Activated CD4-positive, alpha-beta T cell treated with anti-CD3 and anti-CD28 coated beads, Interleukin-2, amount 10 ng/mL, durations not matched to agents 7 days and 5 days (primary cell): ENCODE measurements at places on chromosomes 1 and 21.
A peak's percentile ranks its signal among the peaks of the same experiment; 100 is the strongest.

DNA sequence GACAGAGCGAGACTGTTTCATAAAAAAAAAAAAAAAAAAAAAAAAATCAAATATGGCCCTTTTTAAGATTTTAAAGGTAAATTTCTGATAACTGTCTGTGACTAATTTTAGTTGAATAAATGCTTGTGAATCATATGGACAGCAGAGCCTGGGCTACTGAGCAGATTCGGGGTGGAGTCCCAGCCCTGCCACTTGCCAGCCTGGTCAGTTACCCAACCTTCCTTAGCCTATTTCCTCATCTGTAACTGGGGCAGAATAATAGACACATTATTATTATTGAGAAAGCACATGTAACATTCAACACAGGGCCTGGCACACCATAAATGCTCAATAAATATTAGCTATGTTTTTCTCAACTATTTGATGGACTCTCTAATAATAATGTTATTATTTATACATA is 11.2 kb upstream of the H3-3A start:
- DNase-seq = no peak
- H3K27me3 ChIP-seq = peaks cover 5% of the 10 kb centered on the region
- no peak overlapping the region for H3K4me3 ChIP-seq
- H3K4me1 ChIP-seq = peaks cover 2% of the 10 kb centered on the region

DNA sequence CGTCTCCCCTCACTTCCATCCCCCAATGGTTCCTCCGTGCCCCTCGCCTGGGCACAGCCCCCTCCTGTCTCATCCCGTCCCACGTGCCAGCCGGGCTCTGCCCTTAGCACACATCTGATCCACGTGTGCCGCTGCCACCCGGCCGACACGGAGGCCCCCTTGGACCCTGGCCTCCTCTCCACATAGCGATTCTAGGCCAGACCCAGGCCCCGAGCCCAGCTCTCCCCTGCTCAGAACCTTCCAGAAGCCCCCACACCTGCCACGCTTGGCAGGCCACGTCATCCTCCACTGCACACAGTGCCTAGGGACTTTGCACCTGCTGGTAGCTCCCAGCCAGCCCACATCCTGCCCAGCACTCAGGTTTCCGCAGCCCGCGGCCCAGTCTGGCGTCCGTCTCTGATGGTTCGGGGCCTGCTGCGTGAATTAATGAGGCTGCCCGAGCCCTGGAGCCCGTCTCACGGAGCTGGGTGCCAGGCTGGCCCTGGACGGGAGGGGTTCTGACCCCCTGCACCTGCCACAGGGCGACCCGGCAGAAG is 20.1 kb downstream of the PLCH2 start:
- DNase-seq = peak; percentile 27
- H3K27ac ChIP-seq = peak overlapping the region; percentile 64
- H3K27me3 ChIP-seq = no peaks in the 10 kb centered on the region

DNA sequence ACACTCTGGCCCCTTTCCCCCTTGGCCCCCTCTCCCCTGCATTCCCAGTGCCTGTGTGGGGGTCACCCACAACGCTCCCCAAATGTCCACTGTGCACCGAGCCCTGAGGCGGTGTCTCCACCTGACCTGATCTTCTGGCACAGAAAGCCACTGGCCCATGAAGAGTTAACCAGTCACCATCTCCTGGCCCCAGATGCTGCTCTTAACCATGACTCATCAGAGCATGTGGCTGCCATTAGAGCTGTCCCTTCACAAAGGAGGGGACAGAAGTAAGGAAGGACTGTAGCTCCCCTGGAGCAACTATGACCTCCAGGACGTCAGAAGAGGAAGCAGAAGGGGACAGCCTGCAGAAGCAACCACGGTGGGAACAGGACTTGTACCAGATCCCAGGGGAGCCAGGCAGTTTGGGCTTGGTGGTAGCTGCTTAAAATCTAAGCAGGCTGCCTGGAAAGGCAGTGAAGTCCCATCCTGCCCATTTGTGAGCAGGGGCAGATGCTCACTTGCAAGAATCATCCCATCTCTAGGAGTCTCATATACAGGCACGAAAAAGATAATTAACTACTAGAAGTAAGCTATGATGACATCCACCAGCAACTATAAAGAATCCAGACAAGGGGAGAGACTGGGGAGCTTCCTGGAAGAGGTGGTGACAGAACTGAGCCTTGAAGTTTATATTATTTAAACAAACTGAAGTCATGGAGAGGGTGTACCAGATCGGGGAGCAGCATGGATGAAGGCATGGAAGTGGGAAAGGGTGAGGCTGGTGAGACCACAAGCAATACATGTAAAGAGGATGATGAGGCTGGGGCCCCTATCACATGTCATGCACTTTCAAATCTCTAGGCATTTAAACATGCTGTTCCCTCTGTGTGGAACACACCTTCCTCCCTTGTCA is 1.1 kb upstream of the TTC39A start:
- H3K36me3 ChIP-seq = no peaks in the 10 kb centered on the region
- H3K27me3 ChIP-seq = peaks cover 34% of the 10 kb centered on the region
- H3K4me1 ChIP-seq = peaks cover 6% of the 10 kb centered on the region
- peak overlapping the region; percentile 46 for H3K4me3 ChIP-seq
- H3K27ac ChIP-seq = no peak overlapping the region
- no peak for DNase-seq

- H3K4me3 ChIP-seq = no peak overlapping the region
- no peak overlapping the region for H3K27ac ChIP-seq
- peaks cover 19% of the 10 kb centered on the region for H3K27me3 ChIP-seq
- no peak for DNase-seq
- no peaks in the 10 kb centered on the region for H3K36me3 ChIP-seq
Observed at GRCh38 chr1:18676332-18676781, 45.7 kb downstream of the PAX7 start.

- no peak overlapping the region for H3K4me3 ChIP-seq
- H3K27ac ChIP-seq = no peak overlapping the region
- no peak for DNase-seq
- peaks cover 43% of the 10 kb centered on the region for H3K4me1 ChIP-seq
- H3K36me3 ChIP-seq = peaks cover 2% of the 10 kb centered on the region
- no peaks in the 10 kb centered on the region for H3K27me3 ChIP-seq
Observed at GRCh38 chr1:19313961-19314882, 2.1 kb downstream of the SLC66A1 start.

DNA sequence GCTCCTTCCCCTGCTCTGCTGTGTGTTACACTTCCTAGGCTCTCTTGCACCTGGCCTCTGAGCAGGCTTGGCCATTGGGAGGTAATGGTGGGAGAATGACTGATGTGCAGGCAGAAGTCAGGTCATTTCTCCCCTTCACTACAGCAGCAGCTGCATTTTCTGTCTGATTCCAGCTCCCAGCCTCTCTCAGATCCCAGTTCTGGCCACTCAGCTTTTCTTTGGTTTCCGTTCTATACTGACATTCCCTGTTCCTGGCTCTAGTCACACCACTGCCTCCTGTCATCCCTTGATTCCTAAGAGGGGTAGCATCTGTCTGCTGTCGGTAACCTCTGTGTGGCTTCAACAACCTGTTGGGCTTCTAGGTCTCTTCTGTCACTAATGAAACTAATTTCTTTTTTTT is 127.7 kb upstream of the HOOK1 start:
- H3K27me3 ChIP-seq = no peaks in the 10 kb centered on the region
- no peaks in the 10 kb centered on the region for H3K4me1 ChIP-seq
- H3K36me3 ChIP-seq = no peaks in the 10 kb centered on the region
- no peak overlapping the region for H3K27ac ChIP-seq
- H3K4me3 ChIP-seq = no peak overlapping the region
- no peak for DNase-seq

DNA sequence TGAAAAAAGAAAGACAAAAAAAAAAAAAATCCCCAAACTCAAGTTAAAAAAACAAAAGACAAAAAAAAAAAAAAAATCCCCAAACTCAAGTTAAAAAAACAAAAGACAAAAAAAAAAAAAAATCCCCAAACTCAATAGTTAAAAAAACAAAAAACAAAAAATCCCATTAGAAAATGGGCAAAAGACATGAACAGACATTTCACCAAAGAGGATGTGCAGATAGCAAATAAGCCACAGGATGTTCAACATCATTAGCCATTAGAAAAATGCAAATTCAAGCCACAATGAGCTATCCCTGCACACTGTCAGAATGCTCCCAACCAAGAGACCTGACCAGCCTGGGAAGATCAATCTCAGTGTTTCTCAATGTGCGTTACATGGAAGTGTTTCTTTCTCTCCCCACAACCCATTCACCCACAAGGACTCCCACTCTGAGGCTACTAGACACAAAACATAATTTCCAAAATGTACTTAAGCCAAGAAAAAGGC is 33.9 kb downstream of the MRAP start:
- peaks cover 75% of the 10 kb centered on the region for H3K36me3 ChIP-seq
- no peak for DNase-seq
- no peak overlapping the region for H3K4me3 ChIP-seq
- H3K27me3 ChIP-seq = no peaks in the 10 kb centered on the region
- no peaks in the 10 kb centered on the region for H3K4me1 ChIP-seq

GRCh38 chr1:60872426-60873054 is 209.8 kb upstream of the NFIA start:
- H3K4me1 ChIP-seq = no peaks in the 10 kb centered on the region
- no peak overlapping the region for H3K4me3 ChIP-seq
- no peaks in the 10 kb centered on the region for H3K36me3 ChIP-seq

DNA sequence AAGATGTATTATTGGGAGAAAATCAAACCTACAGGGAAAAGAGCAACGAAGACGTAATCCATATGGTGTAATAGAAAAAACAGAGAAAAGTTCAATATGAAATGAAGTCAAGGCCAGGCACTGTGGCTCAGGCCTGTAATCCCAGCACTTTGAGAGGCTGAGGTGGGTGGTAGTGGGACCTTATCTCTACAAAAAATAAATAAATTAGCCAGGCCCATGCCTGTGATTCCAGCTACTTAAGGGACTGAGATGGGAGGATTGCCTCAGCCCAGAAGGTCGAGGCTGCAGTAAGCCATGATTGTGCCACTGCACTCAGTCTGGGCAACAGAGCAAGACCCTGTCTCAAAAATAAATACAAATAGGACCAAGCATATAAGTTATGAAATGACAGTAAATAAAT is 11.4 kb downstream of the DESI2 start:
- DNase-seq = no peak
- no peak overlapping the region for H3K27ac ChIP-seq
- H3K4me1 ChIP-seq = peaks cover 1% of the 10 kb centered on the region
- no peaks in the 10 kb centered on the region for H3K27me3 ChIP-seq
- H3K4me3 ChIP-seq = no peak overlapping the region
- peaks cover 19% of the 10 kb centered on the region for H3K36me3 ChIP-seq

GRCh38 chr1:236636017-236636416 is 31.7 kb upstream of the HEATR1 start:
- H3K27me3 ChIP-seq = peaks cover 3% of the 10 kb centered on the region
- no peak for DNase-seq
- no peaks in the 10 kb centered on the region for H3K4me1 ChIP-seq
- no peak overlapping the region for H3K4me3 ChIP-seq
- H3K36me3 ChIP-seq = no peaks in the 10 kb centered on the region

- peaks cover 10% of the 10 kb centered on the region for H3K27me3 ChIP-seq
- H3K4me3 ChIP-seq = no peak overlapping the region
- H3K27ac ChIP-seq = no peak overlapping the region
- no peaks in the 10 kb centered on the region for H3K36me3 ChIP-seq
- H3K4me1 ChIP-seq = peaks cover 7% of the 10 kb centered on the region
Observed at GRCh38 chr1:28782011-28782410, 30.0 kb upstream of the OPRD1 start.

DNA sequence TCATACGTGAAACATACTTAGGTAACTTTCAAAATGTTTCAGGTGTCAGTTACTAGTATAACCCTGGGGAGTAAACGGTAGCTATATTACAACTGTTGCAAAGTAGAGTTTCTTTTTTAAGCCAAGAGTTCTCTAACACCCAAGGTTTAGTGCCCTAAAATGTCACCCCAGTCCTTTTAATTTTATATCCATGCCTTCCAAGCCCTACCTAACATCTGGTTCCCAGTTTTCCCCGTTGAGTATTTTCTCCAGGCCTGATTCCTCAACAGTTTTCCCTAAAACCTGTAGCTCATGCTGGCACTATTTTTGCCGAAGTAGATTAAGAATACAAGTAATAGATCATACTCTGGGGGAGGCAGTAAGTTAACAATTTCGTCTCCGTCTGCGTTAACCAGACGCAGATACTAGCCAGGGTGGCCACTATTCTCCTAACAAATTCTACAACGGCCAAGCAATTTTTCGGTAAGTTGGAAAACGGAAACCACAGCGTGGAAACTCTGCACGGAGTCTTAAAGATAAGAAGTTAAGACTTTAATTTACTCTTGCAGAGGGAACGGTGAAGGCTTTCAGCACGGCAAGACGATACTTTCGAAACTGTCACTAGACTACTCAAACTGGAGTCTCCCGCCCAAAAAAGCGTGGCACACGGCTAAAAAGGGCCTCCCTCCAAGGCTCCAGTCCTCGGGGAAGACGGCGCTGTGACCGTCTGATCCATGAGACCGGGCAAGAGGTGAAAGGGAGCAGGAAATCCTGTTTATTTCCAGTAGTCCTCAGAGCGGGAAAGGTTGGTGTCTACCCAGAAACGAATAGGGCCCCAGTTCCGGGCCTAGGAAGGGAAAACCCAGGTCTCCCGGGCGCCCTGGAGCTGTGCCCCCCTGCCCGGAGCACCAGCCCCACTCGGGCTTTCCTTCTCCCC is 945 bp downstream of the SRSF4 start:
- peak overlapping the region; percentile 97 for H3K27ac ChIP-seq
- DNase-seq = peak; percentile 48
- peaks cover 48% of the 10 kb centered on the region for H3K4me1 ChIP-seq
- no peaks in the 10 kb centered on the region for H3K27me3 ChIP-seq
- H3K36me3 ChIP-seq = peaks cover 37% of the 10 kb centered on the region

DNA sequence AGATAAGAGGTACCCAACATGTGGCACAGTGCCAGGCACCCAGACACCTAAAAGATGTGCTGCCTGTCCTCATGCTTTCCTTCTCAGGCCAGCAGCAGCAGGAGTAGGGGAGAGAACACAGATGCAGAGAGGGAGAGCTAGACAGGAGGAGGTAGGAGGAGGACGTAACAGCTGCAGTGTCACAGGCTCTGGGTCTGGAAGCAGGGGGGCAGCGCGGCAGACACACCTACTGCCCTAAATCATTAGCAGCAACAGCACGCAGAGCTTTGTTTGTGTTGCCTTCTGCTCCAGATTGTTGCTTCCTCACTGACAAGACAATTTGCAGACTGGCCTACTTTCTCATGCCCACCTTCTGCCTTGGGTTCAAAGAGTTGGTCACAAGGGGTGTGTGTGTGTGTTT is 196.7 kb upstream of the DAB1 start:
- peaks cover 1% of the 10 kb centered on the region for H3K27me3 ChIP-seq
- DNase-seq = no peak
- H3K4me1 ChIP-seq = peaks cover 3% of the 10 kb centered on the region
- no peak overlapping the region for H3K4me3 ChIP-seq
- H3K27ac ChIP-seq = no peak overlapping the region

GRCh38 chr1:53696571-53696970 is 42.4 kb downstream of the GLIS1 start:
- DNase-seq = no peak
- H3K4me1 ChIP-seq = peaks cover 2% of the 10 kb centered on the region

GRCh38 chr21:36433059-36433709 is 46.7 kb downstream of the CLDN14 start:
- DNase-seq = no peak
- H3K36me3 ChIP-seq = peaks cover 2% of the 10 kb centered on the region
- no peak overlapping the region for H3K4me3 ChIP-seq
- H3K27me3 ChIP-seq = peaks cover 7% of the 10 kb centered on the region
- H3K27ac ChIP-seq = no peak overlapping the region
- H3K4me1 ChIP-seq = peaks cover 17% of the 10 kb centered on the region

DNA sequence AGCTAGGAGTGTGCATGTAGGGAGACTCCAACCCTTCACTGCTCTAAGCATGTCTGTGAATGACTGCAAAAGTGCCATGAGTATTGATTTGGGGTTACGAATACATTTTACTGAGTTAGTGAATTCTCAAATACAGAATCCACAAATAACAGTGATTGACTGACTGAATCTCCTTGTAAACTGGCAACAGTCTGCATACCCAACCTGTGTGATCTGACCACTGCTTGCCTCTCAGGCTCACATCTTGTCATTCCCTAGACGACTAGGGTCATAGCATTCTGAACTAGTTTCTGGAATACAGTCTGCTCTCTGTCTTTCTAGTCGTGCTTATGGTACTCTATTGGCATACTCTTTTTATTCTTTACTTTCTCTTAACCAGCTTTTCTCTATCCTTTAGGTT is 7.4 kb downstream of the RRP15 start:
- H3K4me3 ChIP-seq = no peak overlapping the region
